ENCODE measurements at places on chromosomes 3 and 15.

DNA sequence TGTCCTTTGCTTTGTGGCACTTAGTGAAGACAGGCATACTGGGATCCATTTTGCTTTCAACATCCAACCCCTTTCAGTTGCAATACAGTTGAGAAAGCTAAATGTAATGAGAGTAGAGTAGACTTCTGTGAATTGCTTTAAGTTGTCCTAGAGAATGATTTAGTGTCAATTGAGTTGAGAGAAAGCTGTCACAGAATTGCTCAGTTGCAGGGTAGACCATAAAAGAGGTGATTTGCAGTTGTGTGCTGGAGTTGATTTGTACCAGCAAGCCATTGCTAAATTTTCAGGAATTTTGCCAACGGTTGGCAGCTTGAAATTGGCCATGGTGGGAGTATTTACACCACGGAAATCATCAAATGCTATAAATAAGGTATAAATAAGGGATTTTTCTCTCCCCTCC lies 2.2 kb downstream of the ABHD5 start:
- DNase-seq = no peak

DNA sequence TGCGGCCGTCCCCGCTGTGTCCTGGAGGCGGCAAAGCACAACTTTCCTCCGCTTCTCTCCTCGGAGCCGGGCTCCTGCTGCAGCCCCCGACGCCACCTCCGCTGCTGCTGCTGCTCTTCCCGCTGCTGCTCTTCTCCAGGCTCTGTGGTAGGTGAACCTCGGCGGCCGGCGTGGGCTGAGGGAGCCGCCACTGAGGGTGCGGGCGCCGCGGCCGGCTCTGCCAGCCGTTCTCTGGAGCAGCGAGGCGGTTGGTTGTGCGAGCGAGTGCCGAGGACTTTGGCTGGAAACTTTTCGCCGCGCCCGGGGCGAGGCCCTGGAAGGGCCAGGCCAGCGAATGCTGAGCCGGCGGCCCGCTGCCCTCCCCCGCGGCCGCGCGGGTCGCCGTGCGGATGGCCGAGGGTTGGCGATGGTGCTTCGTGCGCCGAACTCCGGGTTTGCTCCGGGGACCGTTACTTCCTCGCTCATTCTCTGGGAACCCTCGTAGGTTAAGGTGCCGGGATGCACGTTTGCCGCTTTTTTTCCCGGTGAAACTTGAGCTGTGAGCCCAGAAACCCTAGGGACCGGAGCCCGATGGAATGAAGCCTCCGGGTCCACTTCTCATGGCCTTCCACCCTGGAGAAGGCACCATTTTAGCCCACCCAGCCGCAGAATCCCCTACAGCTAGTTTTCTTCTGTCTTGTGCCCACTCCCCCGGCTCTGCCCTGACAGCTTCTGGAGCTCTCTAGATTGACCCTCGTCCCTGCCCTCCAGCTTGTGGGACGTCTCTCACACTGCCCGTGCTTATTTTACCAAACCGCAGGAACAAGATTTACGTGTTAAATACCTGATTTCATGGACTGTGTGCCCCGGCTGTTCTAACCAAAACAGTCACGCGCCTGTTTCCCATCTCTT lies 660 bp downstream of the NECTIN3 start:
- peak; percentile 50 for DNase-seq

GRCh38 chr15:65087873-65088642 lies 11.5 kb downstream of the KBTBD13 start:
- peak; percentile 48 for DNase-seq

DNA sequence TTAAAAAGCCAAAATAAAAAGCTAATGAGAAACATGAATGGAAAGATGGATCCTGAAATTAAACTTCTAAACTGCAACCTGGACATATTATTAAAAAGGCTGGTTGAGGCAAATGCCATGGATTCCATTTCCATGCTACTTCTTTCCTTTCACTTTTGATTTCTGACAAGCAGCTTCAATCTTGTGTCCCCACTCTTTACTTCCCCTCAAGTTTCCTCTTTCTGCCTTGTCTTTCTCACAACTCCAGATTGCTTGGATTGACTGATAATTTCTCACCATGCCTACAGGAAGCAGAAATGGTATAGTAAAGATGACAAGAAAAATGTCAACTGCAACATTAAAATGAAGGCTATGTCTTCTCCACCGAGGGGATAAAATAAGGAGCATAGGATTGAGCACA lies 1136.7 kb downstream of the TUSC7 start:
- no peak for DNase-seq
